ENCODE measurements at places on chromosomes 1 and 21. TPM values are rescaled to one million over a fixed set of nuclear protein-coding genes. Genes with fewer than 3 reads are reported as not detected.

INPP5B gene
- 21.3 TPM for total RNA-seq

AMPD1 gene
- not detected for total RNA-seq

AGPAT3 gene
- total RNA-seq, result 60.7 TPM

LCE2A gene
- not detected for total RNA-seq

MRPS6 gene
- 12.2 TPM for total RNA-seq

All from liver (tissue), 10 donors.